ENCODE measurements at places on chromosomes 5 and 9. TPM values are rescaled to one million over a fixed set of nuclear protein-coding genes. Genes with fewer than 3 reads are reported as not detected.
A peak's percentile ranks its signal among the peaks of the same experiment; 100 is the strongest.

TRIP13 gene
- total RNA-seq, result 0.69 TPM

- no peaks in the 10 kb centered on the region for H3K36me3 ChIP-seq
- no peak overlapping the region for H3K4me3 ChIP-seq
- H3K27ac ChIP-seq, result no peak overlapping the region
- no peaks in the 10 kb centered on the region for H3K4me1 ChIP-seq
- DNase-seq, result no peak
These were observed 49.6 kb downstream of the ANKRD55 start for GRCh38 chr5:56183506-56183905.

SSNA1 gene
- 48.6 TPM for total RNA-seq

DNA sequence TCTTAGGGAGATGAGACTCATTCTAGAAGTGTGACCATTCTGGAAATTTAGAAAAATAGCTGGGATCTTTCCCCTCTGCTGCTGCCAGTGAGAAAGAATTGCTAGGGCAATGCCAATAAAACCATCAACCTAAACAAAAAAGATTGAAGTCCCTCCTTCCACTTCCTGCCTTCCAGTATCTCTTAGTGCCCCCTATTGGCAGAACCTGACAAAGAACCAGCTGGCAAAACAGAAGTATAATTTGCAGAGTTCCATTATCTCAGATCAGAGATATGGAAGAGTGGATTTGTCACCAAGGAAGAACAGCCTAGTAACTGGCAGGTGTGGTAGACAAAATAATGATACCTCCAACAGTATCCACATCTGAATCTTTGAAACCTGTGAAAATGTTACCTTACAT is 13.8 kb upstream of the PLCXD3 start:
- DNase-seq, result no peak
- H3K4me3 ChIP-seq, result no peak overlapping the region
- no peak overlapping the region for H3K27ac ChIP-seq
- H3K36me3 ChIP-seq, result no peaks in the 10 kb centered on the region
- no peaks in the 10 kb centered on the region for H3K27me3 ChIP-seq
- H3K4me1 ChIP-seq, result no peaks in the 10 kb centered on the region

- no peaks in the 10 kb centered on the region for H3K4me1 ChIP-seq
- H3K27me3 ChIP-seq, result no peaks in the 10 kb centered on the region
- no peak overlapping the region for H3K4me3 ChIP-seq
- no peaks in the 10 kb centered on the region for H3K36me3 ChIP-seq
- no peak for DNase-seq
These were observed 49.5 kb downstream of the DPYSL3 start for GRCh38 chr5:147460380-147460779.

DNA sequence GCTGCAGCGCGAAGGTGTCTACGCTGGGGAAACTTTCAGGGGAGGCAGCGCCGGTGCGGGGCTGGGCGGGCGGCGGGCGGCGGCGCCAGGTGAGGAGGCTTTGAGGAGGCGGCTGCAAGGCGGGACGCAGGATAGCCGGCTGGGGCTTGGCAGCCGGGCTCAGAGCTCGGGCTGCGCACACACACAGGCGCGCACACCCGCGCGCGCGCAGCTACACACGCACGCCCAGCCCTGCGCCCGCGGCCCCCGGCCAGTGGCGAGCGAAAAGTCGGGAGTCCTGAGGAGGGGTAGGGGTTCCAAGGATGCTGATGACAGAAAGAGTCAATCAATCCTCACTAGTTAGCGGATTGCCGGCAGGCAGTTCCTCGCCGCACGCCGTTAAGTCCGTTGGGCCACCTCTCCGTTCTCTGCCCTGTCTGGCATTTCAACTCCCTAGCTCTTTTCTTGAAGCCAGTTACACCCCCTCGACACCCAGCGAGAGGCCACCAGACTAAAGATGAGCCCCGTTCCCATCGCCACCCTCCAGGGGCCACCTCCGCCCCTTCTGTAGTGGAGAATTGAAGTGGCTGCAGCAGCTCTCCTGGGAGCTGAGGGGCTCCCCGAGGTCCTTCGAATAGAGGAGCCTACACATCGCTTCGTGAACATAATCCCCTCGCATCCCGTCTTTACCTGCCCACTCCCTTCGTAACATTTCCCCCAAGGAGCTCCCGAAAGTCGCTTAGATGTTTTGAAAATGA is 1640.3 kb upstream of the C9orf72 start:
- H3K36me3 ChIP-seq, result no peaks in the 10 kb centered on the region
- no peak within 1 kb of the TSS for H3K27ac ChIP-seq
- DNase-seq, result no peak
- peaks cover 12% of the 10 kb centered on the region for H3K27me3 ChIP-seq

- H3K4me3 ChIP-seq, result no peak overlapping the region
- H3K27me3 ChIP-seq, result no peaks in the 10 kb centered on the region
These were observed 2.3 kb upstream of the PTPDC1 start for GRCh38 chr9:94081864-94082463.

DNA sequence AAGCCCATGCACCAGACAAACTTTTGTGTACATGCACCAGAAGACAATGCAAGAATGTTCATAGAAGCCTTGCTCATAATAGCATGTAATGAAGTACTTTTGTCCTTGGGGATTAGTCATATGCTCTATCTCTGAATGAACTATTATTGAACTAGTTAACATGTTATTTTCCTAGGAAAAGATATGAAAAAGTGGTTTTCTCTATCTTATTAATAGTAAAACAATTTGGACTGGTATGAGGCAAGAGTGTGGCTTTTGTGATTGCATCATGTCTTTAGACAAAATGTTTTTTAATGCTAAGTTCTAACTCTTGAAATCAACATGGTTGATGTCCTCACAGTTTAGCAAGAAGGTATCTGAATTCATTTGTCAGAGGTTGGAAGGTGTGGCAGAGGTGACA is 55.7 kb upstream of the SPDL1 start:
- H3K27me3 ChIP-seq, result no peaks in the 10 kb centered on the region
- H3K36me3 ChIP-seq, result no peaks in the 10 kb centered on the region
- H3K4me3 ChIP-seq, result no peak overlapping the region
- no peak overlapping the region for H3K27ac ChIP-seq

- peaks cover 20% of the 10 kb centered on the region for H3K4me1 ChIP-seq
- H3K36me3 ChIP-seq, result no peaks in the 10 kb centered on the region
- H3K4me3 ChIP-seq, result no peak overlapping the region
- peaks cover 31% of the 10 kb centered on the region for H3K27me3 ChIP-seq
These were observed 2.7 kb downstream of the FOXB2 start for GRCh38 chr9:77021922-77022782.

DNA sequence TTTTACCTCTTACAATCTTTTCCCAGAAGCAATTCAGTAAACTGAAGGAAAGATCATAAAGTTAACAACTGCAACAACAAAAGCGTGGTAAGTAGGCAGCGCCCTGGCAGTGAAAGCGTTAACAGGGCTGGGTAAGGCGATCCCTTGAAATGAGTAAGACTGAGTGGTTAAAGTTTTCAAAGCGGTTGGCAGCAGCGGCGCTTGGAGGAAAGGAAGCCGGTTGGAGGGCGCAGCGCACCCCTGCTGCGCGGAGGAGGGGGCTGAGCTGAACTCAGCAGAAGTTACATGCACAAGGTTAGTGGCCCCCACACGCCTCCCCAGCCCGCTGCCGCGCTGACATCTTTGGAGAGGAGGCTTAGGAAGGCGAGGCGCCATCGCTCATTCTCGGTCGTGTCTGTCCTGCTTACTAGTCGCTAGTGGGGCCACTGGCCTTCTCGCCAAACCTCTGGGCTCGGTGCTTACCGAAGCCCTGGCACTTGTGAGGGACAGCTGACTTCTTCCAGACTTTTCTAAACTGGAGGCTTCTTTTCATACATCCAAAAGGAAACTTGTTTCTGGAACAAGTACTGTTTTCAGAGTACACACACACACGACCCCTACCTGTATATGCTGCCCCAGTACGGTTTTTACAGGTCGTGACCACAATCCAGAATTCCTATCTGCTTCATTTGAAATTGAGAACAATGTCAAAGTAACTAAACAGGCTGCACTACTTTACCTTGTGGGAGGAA is at the start of gene SH3RF2:
TSS of gene SH3RF2 (plus strand) at position 178 of the 731 bp plus-strand sequence. CDS start 1,351 bp downstream, outside the sequence.
- no peaks in the 10 kb centered on the region for H3K36me3 ChIP-seq
- no peaks in the 10 kb centered on the region for H3K4me1 ChIP-seq
- no peak for DNase-seq
- H3K27ac ChIP-seq, result no peak within 1 kb of the TSS

GRCh38 chr9:24096756-24097155 is 270.7 kb upstream of the ELAVL2 start:
- no peak overlapping the region for H3K27ac ChIP-seq
- H3K4me1 ChIP-seq, result no peaks in the 10 kb centered on the region
- no peaks in the 10 kb centered on the region for H3K27me3 ChIP-seq
- H3K36me3 ChIP-seq, result no peaks in the 10 kb centered on the region
- no peak overlapping the region for H3K4me3 ChIP-seq

GRCh38 chr9:33225319-33226147 is 14.4 kb upstream of the SPINK4 start:
- no peak overlapping the region for H3K4me3 ChIP-seq
- H3K27me3 ChIP-seq, result no peaks in the 10 kb centered on the region
- DNase-seq, result peak; percentile 63

PARP8 gene
- total RNA-seq, result 177 TPM

DNA sequence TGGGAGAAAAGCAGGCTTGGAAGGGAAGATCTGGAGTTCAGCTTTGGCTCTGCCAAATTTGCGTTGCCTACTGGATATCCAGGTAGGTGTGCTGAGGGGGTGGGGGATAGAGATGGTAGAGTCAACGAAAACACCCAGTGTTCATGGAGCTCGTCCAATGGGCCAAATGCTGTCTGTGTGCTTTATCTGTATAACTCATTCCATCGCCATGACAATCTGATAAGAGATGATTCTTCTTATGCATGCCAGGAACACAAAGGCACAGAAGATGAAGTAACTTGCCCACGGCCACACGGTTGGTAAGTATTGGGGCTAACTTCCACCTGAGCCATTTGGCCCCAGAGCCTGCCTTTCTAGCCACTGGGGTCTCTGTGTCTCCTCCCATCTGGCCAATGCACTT is 53.2 kb downstream of the BOD1 start:
- H3K27me3 ChIP-seq, result no peaks in the 10 kb centered on the region
- no peaks in the 10 kb centered on the region for H3K36me3 ChIP-seq

DNA sequence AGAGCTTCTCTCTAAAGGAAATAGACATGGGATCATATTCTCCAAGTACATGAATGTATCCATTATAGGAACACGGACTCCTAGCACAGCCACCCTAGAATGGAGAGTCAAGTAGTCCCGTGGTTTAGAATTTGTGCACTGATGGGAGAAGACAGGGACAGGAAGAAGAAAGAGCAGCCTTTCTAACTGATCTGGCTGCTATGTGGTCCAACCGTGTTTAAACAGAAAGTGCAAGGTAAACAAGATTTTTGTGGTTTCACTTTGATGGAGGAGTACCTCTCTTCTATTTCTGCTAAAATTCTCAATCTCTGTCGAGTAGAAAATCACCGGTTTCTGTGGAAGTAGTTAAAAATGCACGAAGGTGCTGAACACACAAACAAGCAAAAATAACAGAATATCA is 171.3 kb downstream of the ST8SIA4 start:
- H3K27me3 ChIP-seq, result no peaks in the 10 kb centered on the region
- peak overlapping the region; percentile 7 for H3K27ac ChIP-seq
- peak; percentile 55 for DNase-seq
- H3K4me1 ChIP-seq, result peaks cover 13% of the 10 kb centered on the region

FSD1L gene
- total RNA-seq, result 1.6 TPM

CDKN2A gene
- total RNA-seq, result 6.1 TPM

BTNL9 gene
- not detected for total RNA-seq

- H3K27ac ChIP-seq, result no peak overlapping the region
- no peak overlapping the region for H3K4me3 ChIP-seq
- no peak for DNase-seq
- H3K27me3 ChIP-seq, result no peaks in the 10 kb centered on the region
- no peaks in the 10 kb centered on the region for H3K36me3 ChIP-seq
These were observed 50.8 kb downstream of the DMRT2 start for GRCh38 chr9:1100945-1101344.

- no peak overlapping the region for H3K4me3 ChIP-seq
- DNase-seq, result no peak
- no peaks in the 10 kb centered on the region for H3K36me3 ChIP-seq
- peaks cover 14% of the 10 kb centered on the region for H3K4me1 ChIP-seq
These were observed 1.6 kb downstream of the DNLZ start for GRCh38 chr9:136361754-136362449.

TSSK1B gene
- not detected for total RNA-seq

- no peak overlapping the region for H3K27ac ChIP-seq
- no peak for DNase-seq
- H3K36me3 ChIP-seq, result no peaks in the 10 kb centered on the region
- H3K4me1 ChIP-seq, result no peaks in the 10 kb centered on the region
These were observed 20.8 kb upstream of the SNCAIP start for GRCh38 chr5:122291000-122291901.

- no peaks in the 10 kb centered on the region for H3K27me3 ChIP-seq
- H3K4me3 ChIP-seq, result no peak overlapping the region
These were observed 24.6 kb downstream of the LOX start for GRCh38 chr5:122053181-122054109.

POU5F2 gene
- total RNA-seq, result 1.9 TPM

GRCh38 chr9:19028835-19029451 is 4.1 kb downstream of the SAXO1 start:
- H3K27me3 ChIP-seq, result peaks cover 4% of the 10 kb centered on the region
- no peaks in the 10 kb centered on the region for H3K36me3 ChIP-seq
- H3K4me3 ChIP-seq, result no peak overlapping the region
- H3K27ac ChIP-seq, result no peak overlapping the region

CCNJL gene
- not detected for total RNA-seq

SPATA31D4 gene
- not detected for total RNA-seq

- H3K27ac ChIP-seq, result no peak overlapping the region
- H3K4me1 ChIP-seq, result no peaks in the 10 kb centered on the region
- DNase-seq, result no peak
These were observed 31.6 kb upstream of the ENHO start for GRCh38 chr9:34554211-34555001.

DNA sequence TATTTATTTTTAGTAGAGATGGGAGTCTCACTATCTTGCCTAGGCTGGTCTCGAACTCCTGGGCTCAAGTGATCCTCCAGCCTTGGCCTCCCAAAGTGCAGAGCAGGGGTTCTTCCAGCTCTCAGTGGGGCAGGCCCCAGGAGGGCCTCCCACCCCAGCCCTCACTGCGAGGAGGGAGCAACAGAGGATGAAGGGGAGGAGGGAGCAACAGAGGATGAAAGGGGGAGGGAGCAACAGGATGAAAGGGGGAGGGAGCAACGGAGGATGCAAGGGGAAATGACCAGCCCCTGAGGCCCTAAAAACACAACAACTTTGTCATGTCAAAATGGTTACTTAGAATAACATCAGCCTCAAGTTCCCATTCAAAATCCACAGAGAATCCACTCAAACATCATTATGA is 10.0 kb downstream of the TRIM14 start:
- no peaks in the 10 kb centered on the region for H3K27me3 ChIP-seq
- H3K4me1 ChIP-seq, result peaks cover 88% of the 10 kb centered on the region
- H3K4me3 ChIP-seq, result no peak overlapping the region
- DNase-seq, result no peak
- peaks cover 10% of the 10 kb centered on the region for H3K36me3 ChIP-seq
- peak overlapping the region; percentile 63 for H3K27ac ChIP-seq

All from CD4-positive, alpha-beta memory T cell (primary cell).